M059J (cell line): ENCODE measurements at places on chromosomes 3 and 15.

GRCh38 chr15:63049783-63050371 is 7.3 kb downstream of the TPM1 start:
- peak; percentile 41 for DNase-seq

DNA sequence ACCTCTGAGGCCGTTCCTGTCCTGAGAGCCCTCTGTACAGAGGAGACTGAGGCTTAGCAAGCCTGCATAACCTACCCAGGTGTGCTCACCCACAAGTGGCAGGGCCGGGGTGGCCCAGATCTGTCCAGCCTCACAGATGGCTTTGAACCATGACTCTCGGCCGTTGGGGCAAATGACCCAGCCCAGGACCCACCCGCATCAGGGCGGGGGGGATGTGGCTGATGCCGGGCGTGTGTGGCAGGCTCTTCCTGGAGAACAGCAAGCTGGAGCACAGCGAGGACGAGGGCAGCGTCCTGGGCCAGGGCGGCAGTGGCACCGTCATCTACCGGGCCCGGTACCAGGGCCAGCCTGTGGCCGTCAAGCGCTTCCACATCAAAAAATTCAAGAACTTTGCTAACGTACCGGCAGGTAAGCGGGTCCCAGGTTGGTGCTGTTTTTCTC is 133.5 kb downstream of the LRRK1 start:
- DNase-seq = no peak

GRCh38 chr15:25866874-25867273 is 3.7 kb upstream of the ATP10A start:
- DNase-seq = no peak

DNA sequence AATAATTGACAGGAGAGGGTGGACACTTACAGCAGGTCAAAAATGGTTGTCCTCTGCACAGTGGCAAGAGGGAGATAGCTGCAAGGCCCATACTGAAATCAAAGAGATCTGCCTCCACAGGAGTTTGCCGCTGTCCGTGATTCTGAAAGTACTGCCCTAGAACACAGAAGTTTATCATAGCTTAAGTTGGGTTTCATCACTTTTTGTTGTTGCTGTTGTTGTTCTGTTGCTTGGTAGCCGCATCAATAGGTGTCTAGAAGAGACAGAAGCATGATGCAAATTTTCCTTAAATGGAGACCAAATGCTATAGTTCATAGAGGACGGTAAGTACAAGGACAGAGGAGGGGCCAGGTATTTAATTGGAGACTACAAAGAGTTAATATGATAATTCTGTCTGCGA is 120.0 kb upstream of the MRPL3 start:
- no peak for DNase-seq

DNA sequence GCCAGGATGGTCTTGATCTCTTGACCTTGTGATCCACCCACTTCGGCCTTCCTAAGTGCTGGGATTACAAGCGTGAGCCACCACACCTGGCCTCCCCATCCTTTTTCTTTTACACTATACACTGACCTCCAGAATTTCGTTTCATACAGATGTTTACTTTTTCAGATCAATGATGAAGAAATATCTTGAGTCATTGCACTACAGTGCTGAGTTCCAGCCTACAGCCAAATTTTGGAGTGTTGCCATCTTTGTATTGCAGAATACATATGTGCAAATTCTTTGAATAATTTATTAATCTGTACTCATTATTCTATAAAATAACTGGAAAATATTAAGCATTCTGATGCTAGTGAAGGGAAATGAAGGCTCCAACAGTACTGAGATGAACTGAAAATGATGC is 12.5 kb downstream of the ZPLD1 start:
- DNase-seq = no peak

DNA sequence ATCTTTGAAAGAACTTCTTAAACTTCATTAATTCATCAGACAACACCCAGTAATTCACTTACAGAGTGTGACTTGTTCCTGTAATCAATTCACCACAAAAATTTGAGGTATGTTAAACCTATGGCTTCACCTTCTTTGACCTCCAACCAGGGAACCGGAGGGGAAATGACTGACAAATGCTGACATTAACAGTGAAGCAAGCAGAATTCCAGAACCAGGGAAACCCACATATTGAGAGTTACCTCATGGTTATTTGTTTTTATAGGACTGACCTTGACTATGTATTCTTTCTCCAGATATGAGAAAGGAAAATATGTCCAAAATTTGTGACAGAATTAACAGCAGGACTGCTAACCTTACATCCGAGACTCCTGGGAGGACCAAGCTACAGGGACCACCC is 2.7 kb downstream of the P3H2 start:
- peak; percentile 74 for DNase-seq

DNA sequence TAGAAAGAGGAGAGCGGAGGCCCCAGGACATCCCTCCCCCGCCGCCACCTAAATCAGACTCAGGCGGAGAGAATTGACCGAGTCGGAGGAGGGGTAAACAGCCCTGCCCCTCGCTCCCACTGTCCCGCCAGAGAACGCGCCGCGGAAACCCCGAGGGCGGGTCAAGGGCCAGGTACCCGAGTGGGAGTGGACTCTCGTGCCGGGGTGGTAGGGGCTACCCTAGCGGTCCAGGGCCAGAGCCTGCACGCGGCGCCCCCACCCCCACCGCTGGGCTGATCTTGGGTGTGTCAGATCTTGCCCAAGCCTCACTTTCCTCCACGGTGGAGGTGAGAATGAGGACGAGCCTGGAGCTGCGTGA is 19.0 kb downstream of the SPATA12 start:
- DNase-seq = no peak

DNA sequence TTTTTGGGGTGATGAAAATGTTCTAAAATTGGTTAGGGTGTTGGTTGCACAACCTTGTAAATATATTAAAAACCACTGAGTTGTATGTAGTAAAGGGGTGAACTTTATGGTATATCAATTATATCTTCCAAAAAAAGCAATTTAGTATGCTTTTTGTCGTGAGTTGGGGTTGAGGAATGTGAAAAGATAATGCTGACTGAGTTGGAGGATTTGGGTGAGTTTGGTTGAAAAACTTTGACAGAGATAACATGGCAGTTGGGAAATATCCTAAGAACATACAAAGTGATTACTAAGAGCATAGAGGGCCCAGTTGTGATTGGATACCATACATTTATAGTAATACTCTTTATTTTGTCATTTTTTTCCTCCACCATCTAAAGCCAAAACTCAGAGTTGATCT is 33.6 kb downstream of the HMG20A start:
- DNase-seq = no peak

- DNase-seq = peak; percentile 72
Observed at GRCh38 chr15:41969851-41970431, 2.4 kb downstream of the EHD4 start.

GRCh38 chr3:116067326-116067725 is 378.0 kb downstream of the LSAMP start:
- no peak for DNase-seq

- DNase-seq = peak; percentile 17
Observed at GRCh38 chr3:179991883-179992282, 44.9 kb downstream of the PEX5L start.

DNA sequence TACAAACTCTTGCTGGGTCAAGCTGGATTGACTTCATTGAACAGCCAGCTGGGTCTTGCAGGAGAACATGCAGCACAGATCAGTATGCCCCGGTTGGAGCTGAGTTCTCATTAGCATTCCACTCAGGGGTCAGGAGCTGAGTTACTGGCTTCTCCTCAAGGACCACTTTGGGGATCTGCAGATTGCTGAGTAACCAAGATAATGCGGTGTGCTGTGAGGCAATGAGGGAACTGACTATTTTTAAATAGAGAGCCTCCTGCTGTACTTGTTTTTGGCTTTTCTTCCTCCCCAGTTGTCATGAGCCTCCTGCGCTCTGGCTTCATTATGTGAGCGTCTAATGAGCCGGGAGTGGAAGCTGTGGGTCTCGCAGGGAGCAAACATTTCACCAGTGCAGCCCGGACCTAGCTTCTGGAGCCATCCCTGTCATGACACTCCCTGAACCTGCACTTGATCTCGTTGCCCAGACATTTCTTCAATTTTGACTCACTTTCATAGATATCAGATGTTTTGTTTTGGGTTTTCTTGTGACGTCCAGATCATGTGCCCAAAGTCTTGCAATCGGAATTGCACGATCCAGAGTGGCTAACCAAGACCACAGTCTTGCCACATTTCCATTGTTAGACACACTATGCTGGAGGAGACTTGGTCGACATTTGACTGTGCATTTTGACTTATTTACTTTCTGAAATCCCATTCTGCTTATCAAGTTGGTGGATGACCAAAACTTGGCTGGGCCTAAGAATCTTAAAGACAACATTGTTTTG is 327.2 kb downstream of the LRTM1 start:
- DNase-seq = no peak

- DNase-seq = no peak
Observed at GRCh38 chr3:108527109-108527508, 16.7 kb upstream of the MYH15 start.

GRCh38 chr3:178676942-178677790 is 140.9 kb downstream of the KCNMB2 start:
- no peak for DNase-seq

DNA sequence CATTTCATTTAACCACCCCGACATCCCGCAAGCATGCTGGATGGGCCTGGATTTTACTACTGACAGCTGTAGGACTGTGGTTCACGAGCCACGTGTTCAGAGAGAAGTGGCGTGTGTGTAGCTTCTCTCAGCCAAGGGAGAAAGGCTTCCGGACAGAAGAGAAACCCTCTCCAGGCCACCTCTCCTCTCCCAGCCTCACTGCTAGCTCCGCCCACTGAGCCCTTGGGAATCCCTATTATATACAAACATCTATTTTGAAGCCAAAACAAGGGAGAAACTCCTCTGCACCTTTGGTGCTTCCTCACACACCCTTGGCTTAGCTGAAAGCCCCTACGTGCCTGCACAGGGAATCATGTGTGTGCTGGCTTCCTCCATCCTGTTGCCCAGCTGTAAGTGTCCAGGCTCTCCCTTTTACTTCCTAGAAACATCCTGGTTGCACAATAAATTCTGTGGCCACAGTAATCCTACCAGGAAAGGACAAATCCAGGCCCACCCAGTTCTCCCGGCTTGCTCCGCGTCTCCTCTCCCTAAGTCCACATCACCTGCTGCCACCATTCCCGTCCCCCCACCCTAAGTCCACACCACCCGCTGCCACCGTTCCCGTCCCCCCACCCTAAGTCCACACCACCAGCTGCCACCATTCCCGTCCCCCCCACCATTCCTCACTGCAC is 30.5 kb downstream of the PCSK6 start:
- no peak for DNase-seq

DNA sequence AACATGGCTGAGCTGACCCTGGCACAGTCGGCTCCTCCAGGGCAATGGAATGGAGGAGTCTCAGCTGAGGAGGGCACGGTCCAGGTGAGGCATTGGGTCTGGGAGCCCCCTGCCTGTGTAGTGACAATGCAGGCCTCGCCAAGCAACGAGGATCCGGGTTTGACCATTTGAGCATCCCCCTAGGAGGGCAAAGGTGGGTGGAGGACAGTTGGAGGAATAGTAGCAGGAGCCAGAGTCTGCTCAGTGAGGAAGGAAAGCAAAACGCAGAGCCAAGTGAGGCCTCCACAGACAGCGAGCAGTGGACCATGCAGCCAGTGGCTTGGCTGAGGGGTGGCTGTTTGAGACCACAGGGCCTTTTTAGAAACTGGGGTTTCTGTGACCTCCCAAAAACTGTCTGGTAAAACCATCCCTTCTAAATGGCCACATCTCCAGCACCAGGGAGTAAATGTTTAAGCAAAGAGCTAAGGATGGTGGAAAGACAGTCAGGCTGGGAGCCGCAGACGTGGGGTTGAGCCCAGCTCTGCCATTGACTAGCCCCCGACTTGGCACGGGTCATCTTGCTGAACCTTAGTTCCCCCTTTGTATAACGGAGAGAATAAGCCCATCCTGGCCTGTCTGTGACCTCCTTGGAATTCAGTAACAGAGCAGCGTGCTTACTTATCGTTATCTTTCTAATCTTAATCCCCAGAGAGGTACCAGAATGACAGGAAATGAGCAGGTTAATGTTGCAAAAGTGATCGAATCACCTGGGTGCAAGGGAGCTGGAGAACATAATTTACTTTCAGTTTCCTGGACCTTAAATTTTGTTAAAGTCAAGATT is 46.8 kb downstream of the CMTM6 start:
- no peak for DNase-seq

GRCh38 chr3:146218880-146219866 is 31.7 kb downstream of the PLSCR4 start:
- peak; percentile 51 for DNase-seq

DNA sequence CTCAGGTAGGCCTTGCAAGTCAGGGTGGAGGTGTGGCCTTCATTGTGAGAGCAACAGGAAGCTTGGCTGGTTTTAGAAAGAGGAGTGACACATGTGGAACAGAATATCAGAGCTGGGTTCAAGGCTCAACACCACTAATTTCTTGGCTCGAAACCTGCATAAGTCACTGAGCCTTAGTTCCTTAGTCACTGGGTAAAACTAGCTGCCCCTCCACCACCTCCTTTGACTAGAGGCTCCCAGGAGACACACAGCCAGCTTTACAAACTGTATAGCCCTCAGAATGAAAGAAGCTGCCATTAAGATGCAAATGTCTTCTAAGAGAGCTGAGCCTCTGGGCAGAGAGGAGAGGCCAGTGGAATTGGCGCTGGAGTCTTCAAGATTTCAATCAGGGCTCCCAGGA is 67.7 kb downstream of the CERS3 start:
- DNase-seq = no peak

GRCh38 chr15:51575775-51576174 is 46.8 kb downstream of the DMXL2 start:
- no peak for DNase-seq

DNA sequence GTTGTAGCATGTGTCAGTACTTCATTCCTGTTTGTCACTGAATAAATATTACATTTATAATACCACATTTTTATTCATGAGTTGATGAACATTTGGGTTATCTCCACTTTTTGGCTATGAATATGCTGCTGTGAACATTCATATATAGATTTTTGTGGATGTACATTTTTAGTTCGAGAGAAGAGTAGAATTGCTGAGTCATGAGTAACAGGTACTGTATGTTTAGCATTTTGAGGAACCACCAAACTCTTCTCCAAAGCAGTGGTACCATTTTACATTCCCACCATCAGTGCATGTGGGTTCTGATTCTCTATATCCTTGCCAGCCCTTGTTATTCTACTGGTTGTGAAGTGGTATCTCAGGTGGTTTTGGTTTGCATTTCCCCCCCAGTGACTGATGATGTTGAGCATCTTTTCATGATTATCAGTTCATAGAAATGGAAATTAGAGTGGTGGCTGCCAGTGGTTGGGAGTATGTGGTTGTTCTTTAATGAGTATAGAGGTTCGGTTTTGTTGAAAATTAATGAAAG is 59.6 kb downstream of the CCDC66 start:
- no peak for DNase-seq

DNA sequence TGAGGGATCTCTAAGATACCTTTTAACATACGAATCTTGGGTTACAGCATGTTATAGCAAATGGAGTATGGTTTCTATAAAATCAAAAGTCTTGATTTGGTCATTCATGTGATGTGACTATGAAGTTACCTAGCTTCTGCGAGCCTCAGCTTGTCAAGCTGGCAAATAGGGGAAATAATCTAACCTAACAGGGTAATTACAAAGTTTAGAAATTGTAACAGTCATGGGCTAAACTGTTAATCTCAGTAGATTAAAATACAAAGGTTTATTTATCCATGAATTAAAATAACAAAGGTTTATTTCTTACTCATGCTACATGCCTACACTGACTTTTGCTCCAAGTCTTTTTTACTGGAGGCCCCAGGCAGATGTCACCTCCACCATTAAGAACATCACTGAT is 359.1 kb downstream of the CLSTN2 start:
- DNase-seq = no peak
